Aorta (tissue), 5 donors: ENCODE measurements at places on chromosomes 13 and 19. TPM values are rescaled to one million over a fixed set of nuclear protein-coding genes. Genes with fewer than 3 reads are reported as not detected.
A peak's percentile ranks its signal among the peaks of the same experiment; 100 is the strongest.

DNA sequence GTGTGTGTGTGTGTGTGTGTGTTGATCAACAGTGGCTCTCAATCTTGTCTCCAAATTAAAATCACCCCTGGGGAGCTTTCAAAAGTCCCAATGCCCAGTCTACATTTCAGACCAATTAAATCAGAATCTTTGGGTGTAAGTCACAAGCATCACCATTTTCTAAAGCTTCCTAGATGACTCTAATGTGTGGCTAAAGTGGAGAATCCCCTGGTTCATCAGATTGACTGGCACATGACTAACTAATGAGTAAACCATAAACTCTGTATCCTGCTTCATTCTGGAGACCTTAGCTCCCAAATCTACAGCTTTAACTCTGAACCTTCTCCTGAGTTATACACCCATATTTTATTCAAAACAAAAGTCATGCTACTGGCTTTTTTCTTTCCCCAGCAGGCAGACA is 131.3 kb downstream of the SUCLA2 start:
- no peak for DNase-seq
- no peaks in the 10 kb centered on the region for H3K36me3 ChIP-seq
- H3K27ac ChIP-seq = no peak overlapping the region
- H3K4me3 ChIP-seq = no peak overlapping the region

- H3K27ac ChIP-seq = no peak overlapping the region
- peak overlapping the region; percentile 52 for H3K4me3 ChIP-seq
- peak; percentile 70 for DNase-seq
Observed at GRCh38 chr19:54114340-54115108, 933 bp downstream of the TFPT start.

ALG5 gene
- 27.6 TPM for total RNA-seq

DNA sequence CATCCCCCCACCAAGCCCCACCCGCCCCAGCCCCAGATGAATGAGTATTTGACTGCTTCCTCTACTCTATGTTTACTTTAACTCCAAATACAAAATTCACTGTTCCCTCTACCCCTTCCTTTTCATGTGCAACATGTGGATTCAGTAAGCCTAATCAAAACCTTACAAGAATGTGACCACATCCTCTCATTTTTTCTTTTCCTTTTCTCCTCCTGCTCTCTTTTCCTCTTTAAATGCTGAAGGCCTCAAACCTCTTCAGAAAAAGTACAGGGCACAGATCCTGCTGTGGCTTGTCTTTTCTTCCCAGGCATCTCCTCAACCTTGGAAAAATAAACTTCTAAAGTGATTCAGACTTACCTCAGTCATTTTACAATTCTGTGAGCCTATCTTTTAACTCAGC is 119.0 kb downstream of the MYCBP2 start:
- DNase-seq = no peak
- no peaks in the 10 kb centered on the region for H3K27me3 ChIP-seq
- no peak overlapping the region for H3K4me3 ChIP-seq
- H3K4me1 ChIP-seq = no peaks in the 10 kb centered on the region
- peaks cover 2% of the 10 kb centered on the region for H3K36me3 ChIP-seq
- no peak overlapping the region for H3K27ac ChIP-seq

DNA sequence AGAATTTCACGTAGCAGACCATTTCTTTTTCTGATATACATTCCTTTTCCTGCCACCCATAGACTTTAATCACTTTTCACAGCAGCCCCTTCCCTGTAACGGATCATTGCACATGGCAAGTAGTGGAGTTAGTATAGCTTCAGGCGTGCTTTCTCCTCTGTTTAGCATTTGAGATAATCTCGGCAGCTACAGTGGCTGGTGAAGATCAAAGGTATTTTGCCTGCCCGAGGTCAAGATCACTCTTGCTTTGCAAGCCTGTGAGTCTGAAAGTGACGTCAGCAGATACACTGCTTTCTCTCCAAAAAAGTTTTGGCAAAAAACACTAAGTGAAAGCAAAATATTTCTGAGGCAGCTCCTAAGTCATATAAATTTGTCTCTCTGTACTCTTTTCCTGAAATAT is 260.0 kb downstream of the NDFIP2 start:
- no peaks in the 10 kb centered on the region for H3K27me3 ChIP-seq
- no peaks in the 10 kb centered on the region for H3K4me1 ChIP-seq
- H3K36me3 ChIP-seq = no peaks in the 10 kb centered on the region
- no peak overlapping the region for H3K27ac ChIP-seq

ARHGAP45 gene
- total RNA-seq = 38.6 TPM

GRCh38 chr19:17325881-17326594 is 8.6 kb downstream of the ANO8 start:
- H3K4me3 ChIP-seq = no peak overlapping the region
- no peak overlapping the region for H3K27ac ChIP-seq
- no peaks in the 10 kb centered on the region for H3K36me3 ChIP-seq
- no peaks in the 10 kb centered on the region for H3K27me3 ChIP-seq
- no peaks in the 10 kb centered on the region for H3K4me1 ChIP-seq

DNA sequence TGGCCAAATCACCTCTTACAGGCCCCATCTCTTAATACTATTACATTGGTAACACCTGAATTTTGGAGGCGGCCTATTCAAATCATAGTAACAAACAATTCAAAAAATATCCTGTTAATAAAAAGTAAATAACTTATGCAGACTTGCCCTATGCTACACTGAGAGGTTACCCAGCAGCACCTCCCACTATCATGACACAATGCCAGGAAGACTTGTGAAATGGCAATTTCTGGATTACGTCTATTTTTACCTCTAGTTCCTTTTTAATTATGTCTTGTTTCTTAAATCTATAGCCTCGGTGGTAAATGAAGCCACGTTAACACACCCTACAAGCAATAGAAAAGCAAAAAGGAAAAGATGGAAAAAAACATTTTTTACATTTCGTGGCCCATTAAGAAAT is 6.2 kb upstream of the DZIP1 start:
- H3K4me1 ChIP-seq = no peaks in the 10 kb centered on the region
- H3K36me3 ChIP-seq = no peaks in the 10 kb centered on the region
- no peak overlapping the region for H3K4me3 ChIP-seq
- DNase-seq = no peak
- no peaks in the 10 kb centered on the region for H3K27me3 ChIP-seq

DNA sequence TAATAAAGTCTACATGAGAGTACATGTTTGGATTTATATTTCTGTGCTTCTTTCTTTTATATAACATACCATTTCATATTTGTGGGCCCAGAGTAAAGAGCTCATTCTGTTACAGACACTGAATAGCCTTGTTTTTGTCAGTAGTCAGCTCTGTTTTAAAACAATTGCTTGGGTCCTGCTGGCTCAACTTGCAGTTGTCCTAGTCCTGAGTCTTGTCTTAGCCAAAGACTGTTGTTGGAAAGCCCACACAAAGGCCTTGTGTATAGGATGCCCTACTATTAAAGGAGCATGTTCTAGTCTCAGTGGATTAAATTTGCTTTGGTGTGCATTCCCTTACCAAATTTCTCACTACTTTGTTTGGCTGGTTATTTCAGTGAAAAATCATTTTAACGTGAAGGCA is 3.8 kb upstream of the KCNRG start:
- no peak overlapping the region for H3K4me3 ChIP-seq
- no peaks in the 10 kb centered on the region for H3K27me3 ChIP-seq
- H3K4me1 ChIP-seq = peaks cover 2% of the 10 kb centered on the region

EFNB2 gene
- total RNA-seq = 35.0 TPM

PEG3 gene
- 10.3 TPM for total RNA-seq

- H3K36me3 ChIP-seq = no peaks in the 10 kb centered on the region
- no peak overlapping the region for H3K4me3 ChIP-seq
- no peak overlapping the region for H3K27ac ChIP-seq
- H3K4me1 ChIP-seq = no peaks in the 10 kb centered on the region
- H3K27me3 ChIP-seq = no peaks in the 10 kb centered on the region
Observed at GRCh38 chr13:51549050-51549449, 35.2 kb upstream of the WDFY2 start.

DZIP1 gene
- 25.3 TPM for total RNA-seq

DNA sequence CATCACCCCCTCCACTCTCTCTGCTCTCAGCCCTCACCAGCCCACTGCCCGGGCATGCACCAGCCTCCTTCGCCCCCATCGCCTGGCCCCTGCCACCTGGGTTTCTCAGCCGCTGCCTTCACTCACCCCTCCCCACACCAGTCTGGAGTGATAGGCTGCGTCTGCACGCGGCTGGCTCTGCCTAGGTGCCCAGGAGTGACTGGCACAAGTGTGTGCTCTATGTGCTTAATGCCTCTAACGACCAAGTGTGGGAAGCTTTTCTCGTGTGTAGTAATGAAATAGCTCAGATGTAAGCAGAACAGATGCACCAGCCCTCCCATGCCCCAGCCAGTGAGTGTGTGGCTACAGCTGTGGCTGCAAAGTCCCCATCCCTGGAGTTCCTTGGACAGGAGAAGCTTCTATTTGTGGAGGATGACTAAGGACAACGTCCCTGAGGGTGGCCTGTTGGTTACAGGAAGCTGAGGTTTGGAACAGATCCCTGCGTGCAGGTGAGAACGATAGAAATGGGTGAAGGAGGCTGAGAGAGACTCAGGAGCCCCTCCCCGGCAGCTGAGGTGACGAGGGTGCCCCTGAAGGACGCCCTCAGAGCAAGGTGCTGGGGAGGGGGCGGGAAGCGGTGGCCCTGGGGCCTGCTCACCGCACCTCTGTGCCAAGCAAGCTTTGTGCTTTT is 35.6 kb downstream of the ATP11A start:
- no peaks in the 10 kb centered on the region for H3K27me3 ChIP-seq
- H3K36me3 ChIP-seq = no peaks in the 10 kb centered on the region
- H3K27ac ChIP-seq = no peak overlapping the region

KLF5 gene
- total RNA-seq = 3.6 TPM

ITGBL1 gene
- total RNA-seq = 110 TPM

RHPN2 gene
- 1.9 TPM for total RNA-seq

GRCh38 chr19:6652805-6653094 is 17.2 kb downstream of the TNFSF14 start:
- H3K4me3 ChIP-seq = no peak overlapping the region
- no peaks in the 10 kb centered on the region for H3K36me3 ChIP-seq
- H3K4me1 ChIP-seq = no peaks in the 10 kb centered on the region
- H3K27ac ChIP-seq = no peak overlapping the region
- no peak for DNase-seq

ERICH6B gene
- total RNA-seq = not detected
